ENCODE measurements at places on chromosomes 3 and 15.

GRCh38 chr3:117856354-117856753 is 1146.8 kb downstream of the TUSC7 start:
- DNase-seq, result no peak

DNA sequence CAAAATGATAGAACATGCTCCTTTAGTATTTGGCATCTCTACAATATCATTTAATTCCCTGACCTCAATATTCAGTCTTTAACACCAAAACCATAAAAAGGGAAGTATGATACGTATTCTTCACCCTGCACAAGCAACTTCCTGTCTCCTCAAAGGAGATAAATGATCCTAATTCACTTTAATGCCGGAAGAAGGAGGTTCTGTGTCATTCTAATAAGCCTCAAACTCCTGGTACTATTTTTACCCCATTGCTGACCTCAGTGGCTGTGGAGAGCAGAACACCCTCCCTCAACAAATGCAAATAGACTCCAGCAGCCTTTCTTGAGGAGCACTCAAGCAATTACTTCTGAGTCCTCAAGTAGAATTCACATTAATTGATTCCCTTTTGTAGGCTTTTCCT is 173.3 kb downstream of the TMEM108 start:
- no peak for DNase-seq

- no peak for DNase-seq
These were observed 355.5 kb downstream of the OCA2 start for GRCh38 chr15:27743638-27744037.

GRCh38 chr15:25866874-25867273 is 3.7 kb upstream of the ATP10A start:
- DNase-seq, result no peak

DNA sequence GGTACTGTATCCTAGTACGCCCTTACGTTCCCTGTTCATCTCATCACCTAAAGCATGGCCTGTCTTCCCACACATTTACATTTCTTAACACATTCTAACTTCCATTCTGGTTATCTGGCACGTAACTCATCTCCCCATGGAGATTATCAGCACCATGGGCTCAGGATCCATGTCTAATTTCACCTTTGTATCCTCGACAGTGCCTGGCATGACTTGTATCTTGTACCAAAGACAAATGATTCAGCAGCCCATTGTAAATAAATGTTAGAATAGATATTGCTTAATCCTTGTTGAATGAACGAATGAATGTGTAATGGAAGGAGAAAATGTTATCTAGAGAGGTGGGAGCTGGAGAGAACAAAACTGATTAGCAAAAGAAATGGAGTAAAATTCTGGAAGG is 69.7 kb upstream of the TPM1 start:
- no peak for DNase-seq

GRCh38 chr3:8574670-8575322 is 69.8 kb downstream of the SSUH2 start:
- no peak for DNase-seq

DNA sequence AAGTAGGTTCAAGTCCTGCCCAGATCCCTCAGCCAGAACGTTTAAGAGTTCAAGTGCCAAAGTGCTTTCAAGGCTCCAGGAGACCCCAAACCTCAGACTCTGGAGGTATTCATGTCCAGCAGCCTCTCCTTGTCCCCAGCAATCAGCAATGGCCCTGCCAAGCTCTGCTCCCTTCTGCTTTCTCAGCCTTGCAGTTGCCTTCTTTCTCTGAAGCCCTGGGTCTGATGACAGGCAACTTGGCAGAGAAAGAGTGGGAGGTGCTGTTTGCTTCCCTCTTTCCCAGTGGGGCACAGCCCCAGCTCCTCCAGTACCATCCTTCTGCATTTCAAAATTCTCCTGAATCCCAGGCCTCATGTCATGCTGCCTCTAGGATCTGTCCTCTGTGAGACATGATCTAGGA is 40.2 kb downstream of the ATP2B2 start:
- DNase-seq, result no peak

- DNase-seq, result no peak
These were observed 252.0 kb downstream of the CLSTN2 start for GRCh38 chr3:140187028-140187427.

DNA sequence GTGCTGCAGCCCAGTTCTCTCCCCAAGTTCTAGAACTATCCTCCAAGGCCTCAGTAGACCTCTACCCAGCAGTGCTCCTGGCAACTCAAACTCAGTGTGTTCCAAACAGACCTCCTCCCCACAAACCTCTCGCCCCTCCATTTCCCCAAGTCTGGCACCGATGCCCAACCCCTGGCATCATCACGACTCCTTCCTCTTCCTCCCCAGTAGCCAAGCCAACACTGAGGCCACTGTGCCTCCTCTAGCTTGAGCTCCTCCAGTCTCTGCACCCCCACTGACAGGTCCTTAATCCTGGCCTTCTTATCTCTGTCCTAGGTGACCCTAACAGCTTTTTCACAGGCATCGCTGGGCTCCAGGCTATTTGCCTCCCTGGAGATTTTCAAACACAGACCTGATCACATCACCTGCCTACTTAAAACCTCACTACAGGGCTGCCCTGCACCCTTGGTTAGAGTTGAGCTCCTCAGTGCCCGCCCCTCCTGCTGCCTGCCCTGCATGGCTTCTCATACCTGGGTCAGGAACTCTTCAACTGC is 6.8 kb downstream of the ARPIN start:
- DNase-seq, result no peak

- no peak for DNase-seq
These were observed 628.4 kb upstream of the TGFBR2 start for GRCh38 chr3:29978036-29978435.

- no peak for DNase-seq
These were observed 645.8 kb upstream of the NR2F2 start for GRCh38 chr15:95684693-95685115.

- no peak for DNase-seq
These were observed 81.4 kb downstream of the FOXP1 start for GRCh38 chr3:71502066-71502625.

DNA sequence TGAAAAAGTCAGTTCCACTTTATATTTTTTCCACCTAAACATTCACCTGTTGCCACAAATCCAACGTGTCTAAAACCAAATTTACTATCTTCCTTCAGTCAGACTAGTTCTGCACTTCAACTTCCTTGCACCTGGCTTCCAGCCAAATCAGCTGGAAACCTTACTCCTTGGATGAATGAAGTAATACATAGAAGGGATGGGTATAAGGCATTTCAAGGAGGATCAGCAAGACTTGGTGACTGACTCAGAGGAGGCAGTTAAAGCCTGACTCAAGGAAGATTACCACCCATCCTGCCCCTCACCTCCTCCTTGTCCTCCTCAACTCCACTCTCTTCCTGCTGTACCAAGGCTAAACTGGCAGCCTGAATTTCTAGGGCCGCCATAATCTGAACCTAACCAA is 37.1 kb downstream of the QTRT2 start:
- no peak for DNase-seq

- DNase-seq, result no peak
These were observed 700.1 kb downstream of the ROBO1 start for GRCh38 chr3:79067734-79068133.

DNA sequence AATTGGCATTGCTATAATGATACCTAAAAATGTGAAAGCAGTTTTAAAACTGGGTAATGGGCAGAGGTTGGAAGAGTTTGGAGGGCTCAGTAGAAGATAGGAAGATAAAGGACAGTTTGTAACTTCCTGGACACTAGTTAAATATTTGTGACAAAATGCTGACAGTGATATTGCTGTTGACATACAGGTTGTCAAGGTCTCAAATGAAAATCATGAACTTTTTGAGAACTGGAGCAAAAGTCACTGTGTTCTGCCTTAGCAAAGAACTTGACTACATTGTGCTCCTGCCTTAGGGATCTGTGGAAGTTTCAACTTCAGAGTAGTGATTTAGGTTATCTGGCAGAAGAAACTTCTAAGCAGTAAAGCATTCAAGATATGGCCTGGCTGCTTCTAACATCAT is 113.7 kb upstream of the CD96 start:
- no peak for DNase-seq

- DNase-seq, result no peak
These were observed 189.3 kb downstream of the NECTIN3 start for GRCh38 chr3:111260878-111261277.

DNA sequence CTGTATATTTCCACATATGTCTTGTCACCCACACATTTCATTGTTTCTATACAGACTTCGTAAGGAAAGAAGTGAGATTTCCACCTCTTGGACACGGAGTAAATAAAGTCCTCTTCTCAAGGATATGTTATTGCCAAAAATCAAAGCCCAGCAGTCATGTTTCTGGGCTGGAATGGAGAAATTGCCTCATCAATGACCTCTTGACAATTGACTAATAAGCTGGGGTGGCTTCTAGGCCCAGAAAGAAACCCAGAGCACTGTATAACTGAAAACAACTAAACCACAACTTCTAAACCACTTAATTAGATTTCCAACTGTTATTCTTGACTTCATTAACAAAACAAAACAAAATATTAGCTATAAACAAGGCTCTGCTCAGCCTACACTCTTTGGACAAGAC is 56.4 kb upstream of the SLC24A5 start:
- no peak for DNase-seq

DNA sequence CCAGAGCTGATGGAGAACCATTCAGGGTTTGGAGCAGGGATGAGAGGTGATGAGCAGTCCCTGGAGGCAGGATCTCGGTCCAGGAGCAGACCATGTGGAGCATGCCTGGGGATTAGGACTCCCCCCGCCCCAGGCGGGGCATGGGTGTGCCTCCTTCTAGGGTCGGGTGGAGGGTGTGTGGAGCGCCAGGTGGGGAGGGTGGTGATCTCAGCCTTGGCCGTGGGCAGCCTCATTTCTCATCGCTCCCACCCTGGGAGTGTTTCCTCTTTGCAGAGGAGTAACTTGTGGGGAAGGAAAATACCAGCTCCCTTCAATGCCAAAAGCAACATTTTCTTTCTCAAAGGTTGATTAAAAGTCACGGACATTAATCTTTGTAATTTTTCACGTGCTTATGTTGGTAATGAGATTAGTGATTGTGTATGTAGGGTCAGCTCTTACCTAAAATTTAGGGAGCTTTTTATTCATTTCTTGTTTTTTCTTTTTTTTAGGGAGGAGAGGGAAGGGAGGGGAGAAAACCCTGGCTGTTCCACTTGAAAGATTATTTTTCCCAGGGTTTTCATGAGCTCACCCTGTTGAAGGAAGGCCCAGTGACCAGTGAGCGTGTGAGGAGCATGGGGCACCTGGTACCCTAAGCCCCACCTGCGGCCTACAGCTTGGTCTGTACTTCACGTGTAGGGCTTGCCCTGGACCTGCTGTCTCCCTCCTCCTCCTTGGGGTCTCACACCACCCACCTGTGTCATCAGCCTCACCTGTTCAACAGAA is 11.0 kb downstream of the FBLN2 start:
- no peak for DNase-seq

DNA sequence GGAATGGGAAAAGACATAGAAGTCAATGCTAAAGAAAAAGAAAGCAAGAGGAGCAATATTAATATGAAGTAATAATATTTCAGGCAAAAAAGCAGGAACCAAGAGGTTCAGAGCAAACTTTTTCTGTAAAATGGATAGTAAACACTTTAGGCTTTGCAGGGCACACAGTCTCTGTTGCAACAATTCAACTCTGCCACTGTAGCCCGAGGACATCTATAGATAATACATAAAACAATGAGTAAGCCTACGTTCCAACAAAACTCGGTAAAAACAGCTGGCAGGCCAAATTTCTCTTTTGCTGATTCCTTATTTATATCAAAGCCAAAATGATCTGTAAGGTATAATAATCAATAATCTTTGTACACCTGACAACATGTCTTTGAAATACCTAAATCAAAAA is 56.8 kb downstream of the SMAD6 start:
- DNase-seq, result no peak

- DNase-seq, result no peak
These were observed 70.6 kb upstream of the CTSH start for GRCh38 chr15:79015416-79015815.

- no peak for DNase-seq
These were observed 43.2 kb upstream of the RPL35A start for GRCh38 chr3:197906850-197907187.

- no peak for DNase-seq
These were observed 53.7 kb upstream of the ABHD17C start for GRCh38 chr15:80641384-80641783.

- no peak for DNase-seq
These were observed 336.4 kb upstream of the LRRFIP2 start for GRCh38 chr3:37510755-37511154.

DNA sequence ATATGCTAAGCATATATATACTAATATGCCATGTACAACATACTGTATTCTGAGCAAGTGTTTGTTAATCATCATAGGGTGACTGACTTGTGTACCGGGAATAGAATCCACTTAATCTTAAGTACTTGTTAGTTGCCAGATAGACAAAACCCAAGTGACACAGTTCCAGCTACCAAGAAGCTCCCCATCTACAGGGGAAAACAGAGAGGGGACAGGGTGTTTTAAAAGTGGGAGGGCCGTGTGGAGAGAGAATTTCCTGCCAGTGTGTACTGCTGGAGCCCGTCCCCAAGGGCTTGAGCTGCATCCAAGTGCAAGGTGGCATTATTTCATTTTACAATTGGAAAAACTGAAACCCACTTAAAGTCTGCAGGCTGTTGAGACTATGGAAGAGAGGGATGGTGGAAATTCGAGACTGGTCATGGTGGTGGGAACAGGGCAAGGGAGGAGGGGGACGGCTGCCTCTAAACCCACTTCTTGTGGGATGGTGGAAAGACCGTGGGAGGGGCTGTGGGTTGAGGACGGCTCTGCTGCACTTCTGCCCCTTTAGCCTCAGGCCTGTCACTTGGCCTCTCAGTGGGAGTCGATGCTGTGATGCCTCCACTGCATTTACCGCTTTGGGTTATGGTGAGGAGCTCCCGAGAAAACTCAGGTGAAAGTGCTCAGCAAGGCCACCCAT is 310.6 kb upstream of the LRRFIP2 start:
- no peak for DNase-seq

DNA sequence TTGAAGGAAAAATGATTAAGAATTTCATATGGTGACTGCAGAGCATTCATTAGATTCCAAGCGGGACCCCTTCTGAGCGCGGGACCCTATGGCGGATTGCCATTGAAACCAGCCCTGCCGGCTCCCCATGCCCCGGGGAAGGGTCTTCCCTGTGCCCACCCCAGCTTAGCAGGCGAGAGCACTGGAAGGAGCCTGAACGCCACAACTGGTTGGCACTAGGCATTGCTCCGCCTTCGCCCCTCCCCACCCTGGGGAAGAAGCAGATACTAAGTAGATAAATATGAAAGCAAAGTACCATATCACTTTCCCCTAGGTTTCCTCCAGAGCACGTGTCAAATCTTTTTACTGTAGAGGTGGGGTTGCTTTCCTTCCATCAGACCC is 70.7 kb downstream of the CYP19A1 start:
- no peak for DNase-seq

DNA sequence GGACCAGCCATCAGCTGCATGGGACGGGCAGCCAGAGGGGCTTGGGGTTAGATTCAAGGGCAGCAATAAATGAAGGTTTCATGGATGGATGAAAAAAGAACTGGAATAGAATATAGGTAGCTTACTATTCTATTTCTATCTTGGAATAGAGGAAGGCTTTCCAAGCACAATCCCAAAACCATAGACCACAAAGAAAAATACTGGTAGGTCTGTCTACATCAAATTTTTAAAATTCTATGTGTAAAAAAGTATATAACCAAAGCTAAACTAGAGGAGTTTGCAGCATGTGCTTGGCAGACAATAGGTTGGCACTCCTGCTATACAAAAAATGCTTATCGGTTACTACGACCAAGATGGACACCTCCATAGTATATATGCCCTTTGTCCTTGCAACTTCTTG is 7.2 kb upstream of the FBLN2 start:
- no peak for DNase-seq

- no peak for DNase-seq
These were observed 57.8 kb upstream of the PLSCR4 start for GRCh38 chr3:146308682-146309081.

- DNase-seq, result no peak
These were observed 11.6 kb upstream of the MUC4 start for GRCh38 chr3:195823280-195823679.

- no peak for DNase-seq
These were observed 53.7 kb downstream of the BDH1 start for GRCh38 chr3:197501879-197502620.
